ENCODE measurements at places on chromosomes 1 and 21.

GRCh38 chr1:201554190-201554600 lies 15.3 kb downstream of the NAV1 start:
- peaks cover 4% of the 10 kb centered on the region for H3K27me3 ChIP-seq
- H3K4me3 ChIP-seq: no peak overlapping the region
- H3K4me1 ChIP-seq: peaks cover 2% of the 10 kb centered on the region
- no peak overlapping the region for H3K27ac ChIP-seq
- no peak for DNase-seq

GRCh38 chr1:15691434-15692032 lies 7.4 kb downstream of the PLEKHM2 start:
- H3K27ac ChIP-seq: no peak overlapping the region
- no peak overlapping the region for H3K4me3 ChIP-seq

- H3K36me3 ChIP-seq: no peaks in the 10 kb centered on the region
- peaks cover 7% of the 10 kb centered on the region for H3K4me1 ChIP-seq
- H3K4me3 ChIP-seq: no peak overlapping the region
- no peak for DNase-seq
- H3K27ac ChIP-seq: no peak overlapping the region
Measured at GRCh38 chr1:45925728-45926287, 122.4 kb downstream of the MAST2 start.

DNA sequence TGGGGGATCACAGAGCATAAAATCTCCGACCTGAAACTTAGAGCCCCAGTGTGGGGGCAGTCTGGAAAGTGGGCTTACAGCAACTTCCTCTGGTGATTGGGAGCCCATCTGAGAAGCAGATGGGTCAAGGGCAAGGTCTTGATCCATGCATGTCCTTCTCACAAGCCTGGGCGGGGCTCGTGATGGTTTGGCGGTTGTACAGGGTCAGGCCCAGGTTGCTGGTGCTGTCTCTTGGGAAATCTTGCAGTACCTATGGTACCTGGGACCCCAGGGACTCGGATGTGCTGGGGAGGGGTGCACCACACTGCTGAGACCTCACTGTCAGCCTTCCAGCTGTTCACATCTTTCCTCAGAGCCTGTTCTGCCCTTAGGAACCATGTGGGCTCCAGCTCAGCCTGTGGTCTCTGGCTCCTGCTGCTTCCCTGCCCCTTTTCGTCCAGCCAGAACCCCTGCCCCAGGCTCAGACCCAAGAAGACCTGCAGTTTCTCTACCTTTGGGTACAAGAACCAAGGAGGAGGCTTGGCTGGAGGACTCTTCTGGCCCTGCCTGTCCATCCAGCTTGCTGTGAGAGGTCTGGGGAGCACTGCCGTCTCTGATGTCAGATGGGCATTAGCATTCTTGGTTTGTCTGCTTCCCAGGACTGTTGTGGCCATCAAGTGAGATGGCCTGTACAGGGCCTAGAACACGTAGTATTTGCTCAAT lies 24.5 kb downstream of the WNT4 start:
- H3K4me1 ChIP-seq: peaks cover 22% of the 10 kb centered on the region
- DNase-seq: no peak
- peaks cover 17% of the 10 kb centered on the region for H3K36me3 ChIP-seq
- no peak overlapping the region for H3K4me3 ChIP-seq

- no peak for DNase-seq
- H3K36me3 ChIP-seq: no peaks in the 10 kb centered on the region
- H3K4me3 ChIP-seq: no peak overlapping the region
- no peaks in the 10 kb centered on the region for H3K4me1 ChIP-seq
- no peak overlapping the region for H3K27ac ChIP-seq
- H3K27me3 ChIP-seq: no peaks in the 10 kb centered on the region
Measured at GRCh38 chr1:201217146-201217545, 26.5 kb downstream of the IGFN1 start.

GRCh38 chr1:170156594-170156993 lies 10.8 kb downstream of the NTMT2 start:
- no peaks in the 10 kb centered on the region for H3K27me3 ChIP-seq
- no peak for DNase-seq
- no peaks in the 10 kb centered on the region for H3K36me3 ChIP-seq
- no peak overlapping the region for H3K4me3 ChIP-seq

GRCh38 chr1:9449110-9449627 lies 90.1 kb upstream of the SLC25A33 start:
- no peak overlapping the region for H3K27ac ChIP-seq
- H3K4me3 ChIP-seq: no peak overlapping the region
- H3K27me3 ChIP-seq: peaks cover 3% of the 10 kb centered on the region

- no peak overlapping the region for H3K4me3 ChIP-seq
- H3K36me3 ChIP-seq: peaks cover 7% of the 10 kb centered on the region
- no peak for DNase-seq
- no peak overlapping the region for H3K27ac ChIP-seq
Measured at GRCh38 chr1:77925518-77925917, 37.1 kb downstream of the NEXN start.

- no peaks in the 10 kb centered on the region for H3K36me3 ChIP-seq
- H3K4me3 ChIP-seq: no peak overlapping the region
- peak; percentile 78 for DNase-seq
- H3K4me1 ChIP-seq: peaks cover 6% of the 10 kb centered on the region
- peaks cover 3% of the 10 kb centered on the region for H3K27me3 ChIP-seq
Measured at GRCh38 chr1:42146626-42147320, 6.4 kb upstream of the GUCA2B start.

GRCh38 chr21:31865429-31865970 lies 7.3 kb upstream of the HUNK start:
- H3K36me3 ChIP-seq: no peaks in the 10 kb centered on the region
- H3K4me3 ChIP-seq: no peak overlapping the region
- no peak for DNase-seq
- no peak overlapping the region for H3K27ac ChIP-seq

DNA sequence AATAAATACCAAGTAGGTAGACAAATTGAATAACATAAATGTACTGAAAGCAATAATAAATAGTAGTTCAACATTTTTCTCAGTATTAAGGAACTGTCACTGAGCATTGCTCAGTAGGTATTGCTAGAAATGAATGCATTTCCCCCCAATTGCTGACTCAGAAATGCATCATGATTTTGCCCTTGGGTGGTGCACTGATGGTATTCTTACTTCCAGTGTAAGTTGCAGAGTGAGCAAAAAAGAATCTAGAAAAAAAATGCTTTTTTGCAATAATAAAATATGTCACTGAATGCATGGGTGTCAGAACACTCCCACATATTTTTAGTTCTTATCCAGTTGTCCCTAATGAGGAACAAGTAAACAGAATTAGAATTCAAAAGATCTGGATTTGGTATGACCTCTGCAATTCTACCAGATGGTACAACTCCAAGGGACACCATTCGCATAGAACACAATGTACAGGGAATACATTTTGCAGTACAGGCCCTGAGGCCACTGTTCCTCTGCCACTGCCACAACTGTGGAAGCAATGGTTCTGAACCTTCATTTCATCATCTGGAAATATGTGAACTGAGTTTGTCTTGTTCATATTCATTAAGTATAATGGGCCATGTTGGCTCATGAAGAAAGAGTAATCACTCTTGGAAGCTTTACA lies 78.0 kb downstream of the ATP6V1G3 start:
- DNase-seq: no peak
- peaks cover under 1% of the 10 kb centered on the region for H3K27me3 ChIP-seq
- H3K4me3 ChIP-seq: no peak overlapping the region
- no peaks in the 10 kb centered on the region for H3K36me3 ChIP-seq
- no peaks in the 10 kb centered on the region for H3K4me1 ChIP-seq

- H3K36me3 ChIP-seq: no peaks in the 10 kb centered on the region
- DNase-seq: no peak
- H3K4me1 ChIP-seq: no peaks in the 10 kb centered on the region
Measured at GRCh38 chr1:227010645-227011044, 70.6 kb downstream of the COQ8A start.

DNA sequence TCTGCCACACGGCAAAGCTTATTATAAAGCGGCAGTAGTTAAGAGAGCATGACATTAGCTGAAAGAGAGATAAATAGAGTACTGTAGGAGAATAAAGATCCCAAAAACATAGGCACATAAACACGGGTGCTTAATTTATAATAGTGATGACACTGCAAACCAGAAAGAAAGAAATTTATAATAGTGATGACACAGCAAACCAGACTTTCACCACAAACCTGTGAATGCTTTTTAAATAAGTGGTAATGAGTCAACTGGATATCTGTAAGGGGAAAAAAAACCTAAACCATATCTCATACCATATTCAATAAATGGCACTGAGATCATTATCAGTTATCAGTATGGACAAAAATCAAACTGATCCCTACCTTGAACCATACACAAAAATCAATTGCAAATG lies 25.5 kb downstream of the USP1 start:
- H3K4me3 ChIP-seq: no peak overlapping the region
- H3K4me1 ChIP-seq: no peaks in the 10 kb centered on the region
- H3K27me3 ChIP-seq: no peaks in the 10 kb centered on the region
- peaks cover 5% of the 10 kb centered on the region for H3K36me3 ChIP-seq

GRCh38 chr1:10211805-10212410 lies 1.5 kb downstream of the KIF1B start:
- peak overlapping the region; percentile 69 for H3K27ac ChIP-seq
- H3K4me3 ChIP-seq: peak overlapping the region; percentile 69
- peaks cover 17% of the 10 kb centered on the region for H3K27me3 ChIP-seq

GRCh38 chr1:89962024-89962741 lies 32.7 kb upstream of the ZNF326 start:
- peaks cover 38% of the 10 kb centered on the region for H3K4me1 ChIP-seq
- H3K36me3 ChIP-seq: no peaks in the 10 kb centered on the region
- no peak overlapping the region for H3K27ac ChIP-seq
- H3K4me3 ChIP-seq: no peak overlapping the region
- H3K27me3 ChIP-seq: peaks cover 9% of the 10 kb centered on the region

DNA sequence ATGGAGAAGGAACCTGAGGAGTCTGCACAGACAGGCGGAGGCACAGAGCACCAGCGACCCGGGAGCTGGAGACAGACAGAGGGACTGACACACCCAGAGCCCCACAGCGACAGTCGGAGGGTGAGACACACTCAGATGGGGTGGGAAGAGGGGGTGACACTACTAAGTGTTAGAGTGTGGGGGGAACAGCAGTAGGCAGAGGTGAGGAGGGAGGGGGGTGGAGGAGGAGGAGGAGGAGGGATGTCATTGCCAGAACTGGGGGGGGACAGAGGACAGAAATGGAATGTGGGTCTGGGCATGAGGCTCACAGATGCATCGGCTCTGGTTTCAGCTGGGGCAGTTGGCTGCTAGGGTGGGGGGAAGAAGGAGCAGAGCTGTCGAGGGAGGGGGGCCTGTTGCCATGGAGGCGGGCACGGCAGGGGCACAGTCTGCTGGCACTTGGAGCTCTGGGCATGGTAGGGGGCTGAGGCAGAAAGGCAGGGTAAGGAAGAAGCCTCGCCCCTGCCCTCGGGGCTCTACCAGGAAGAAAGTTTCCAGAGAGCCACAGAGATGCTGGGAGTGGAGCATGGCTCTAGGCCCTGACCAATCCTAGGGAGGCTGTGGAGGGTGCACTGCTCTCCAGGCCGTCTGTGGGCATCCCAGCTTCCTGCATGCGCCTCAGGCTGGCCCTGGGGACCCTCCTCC lies 37.3 kb downstream of the AHDC1 start:
- no peak overlapping the region for H3K27ac ChIP-seq
- H3K27me3 ChIP-seq: no peaks in the 10 kb centered on the region
- H3K36me3 ChIP-seq: no peaks in the 10 kb centered on the region

DNA sequence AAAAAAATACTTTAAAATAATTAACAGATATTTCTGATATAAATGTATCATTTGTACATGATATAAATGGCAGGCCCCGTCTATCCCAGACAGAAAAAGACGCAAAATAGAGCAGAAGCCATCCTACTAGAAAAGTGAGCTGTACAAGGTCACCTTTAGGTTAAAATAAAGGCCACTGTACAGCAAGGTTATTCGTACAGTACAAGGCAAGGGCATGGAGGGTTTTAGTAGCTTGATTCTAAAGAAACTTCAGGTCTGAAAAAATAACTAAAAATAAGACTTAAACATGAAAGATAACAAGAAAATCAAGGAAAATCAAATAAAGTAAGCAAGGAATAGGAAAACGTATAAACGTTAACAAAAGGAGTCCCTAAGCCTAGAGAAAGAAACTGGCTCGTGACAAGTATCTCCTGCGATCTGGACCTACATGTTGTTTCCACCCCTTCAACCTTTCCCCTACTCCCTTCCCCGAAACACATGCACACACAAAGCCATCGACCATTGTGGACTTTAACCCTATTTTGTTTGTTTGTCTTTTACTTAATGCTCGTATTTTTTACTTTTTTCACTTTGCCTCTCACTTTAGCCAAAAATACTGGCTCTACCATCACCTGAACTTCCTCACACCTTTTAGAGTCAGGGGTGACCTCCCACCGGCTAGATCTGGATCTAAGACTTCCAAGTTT lies 26.5 kb upstream of the SLC30A10 start:
- no peak for DNase-seq
- H3K36me3 ChIP-seq: no peaks in the 10 kb centered on the region
- peaks cover 8% of the 10 kb centered on the region for H3K27me3 ChIP-seq
- H3K4me3 ChIP-seq: no peak overlapping the region

- peaks cover 50% of the 10 kb centered on the region for H3K4me1 ChIP-seq
- peaks cover 39% of the 10 kb centered on the region for H3K27me3 ChIP-seq
- DNase-seq: peak; percentile 32
Measured at GRCh38 chr1:156859523-156860112, 701 bp upstream of the INSRR start.

DNA sequence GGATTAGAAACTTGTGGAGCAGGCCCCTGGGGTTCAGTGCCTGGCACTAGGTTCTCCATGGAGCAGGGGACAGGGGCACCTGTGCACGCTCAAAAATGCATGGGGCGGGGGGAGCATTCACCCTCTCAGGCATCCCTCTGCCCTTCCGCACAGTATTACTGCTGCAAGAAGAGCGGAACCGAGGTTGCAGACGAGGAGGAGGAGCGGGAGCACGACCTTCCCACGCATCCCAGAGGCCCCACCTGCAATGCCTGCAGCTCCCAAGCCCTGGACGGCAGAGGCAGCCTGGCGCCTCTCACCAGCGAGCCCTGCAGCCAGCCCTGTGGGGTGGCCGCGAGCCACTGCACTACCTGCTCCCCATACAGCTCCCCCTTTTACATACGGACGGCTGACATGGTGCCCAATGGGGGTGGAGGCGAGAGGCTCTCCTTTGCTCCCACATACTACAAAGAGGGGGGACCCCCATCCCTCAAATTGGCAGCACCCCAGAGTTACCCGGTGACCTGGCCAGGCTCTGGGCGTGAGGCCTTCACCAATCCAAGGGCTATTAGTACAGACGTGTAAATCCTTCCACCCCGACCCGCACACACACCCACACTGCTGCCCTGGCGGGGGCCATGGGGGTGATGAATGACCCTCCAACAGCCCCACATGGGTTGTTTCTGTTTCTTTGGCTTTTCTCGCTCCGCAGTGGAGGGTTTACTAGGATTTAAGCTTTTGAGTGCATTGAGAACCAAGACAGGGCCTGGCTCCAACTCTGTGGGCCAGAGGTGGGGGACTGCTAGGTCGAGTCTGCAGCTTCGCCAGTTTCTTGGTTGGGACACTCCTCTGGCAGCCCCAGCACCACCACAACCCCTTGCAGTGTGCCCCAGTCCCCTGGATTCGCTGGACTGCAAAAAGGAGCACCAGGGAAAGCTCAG lies 63.7 kb downstream of the TOR1AIP2 start:
- H3K27me3 ChIP-seq: peaks cover 4% of the 10 kb centered on the region
- no peak for DNase-seq
- H3K36me3 ChIP-seq: no peaks in the 10 kb centered on the region
- peaks cover 18% of the 10 kb centered on the region for H3K4me1 ChIP-seq

Data from activated CD8-positive, alpha-beta T cell treated with anti-CD3 and anti-CD28 coated beads, Interleukin-2, amount 10 ng/mL, durations not matched to agents 7 days and 5 days (primary cell).